ENCODE measurements at places on chromosomes 16 and 17.

GRCh38 chr17:8044819-8045810 is 6.3 kb downstream of the ALOX15B start:
- DNase-seq = no peak

DNA sequence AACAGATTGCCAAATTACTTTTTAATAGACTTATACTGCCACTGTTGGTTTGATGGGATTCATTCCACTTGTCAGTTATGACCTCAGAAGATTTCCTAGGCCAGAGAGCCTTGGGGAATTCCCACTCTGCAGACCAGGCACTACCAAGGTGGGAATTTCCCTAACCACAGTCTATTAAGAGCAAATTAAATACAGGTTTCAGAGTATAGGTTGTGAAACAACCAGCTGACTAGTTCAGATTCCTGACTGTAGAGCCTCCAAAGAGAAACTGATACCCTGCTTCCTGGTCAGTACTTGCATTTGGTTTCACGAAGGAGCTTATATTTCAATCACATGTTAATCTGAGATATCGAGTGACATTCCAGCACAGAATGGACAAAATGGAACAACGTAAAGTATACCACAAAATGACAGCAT is 186.5 kb downstream of the STX8 start:
- DNase-seq = no peak

DNA sequence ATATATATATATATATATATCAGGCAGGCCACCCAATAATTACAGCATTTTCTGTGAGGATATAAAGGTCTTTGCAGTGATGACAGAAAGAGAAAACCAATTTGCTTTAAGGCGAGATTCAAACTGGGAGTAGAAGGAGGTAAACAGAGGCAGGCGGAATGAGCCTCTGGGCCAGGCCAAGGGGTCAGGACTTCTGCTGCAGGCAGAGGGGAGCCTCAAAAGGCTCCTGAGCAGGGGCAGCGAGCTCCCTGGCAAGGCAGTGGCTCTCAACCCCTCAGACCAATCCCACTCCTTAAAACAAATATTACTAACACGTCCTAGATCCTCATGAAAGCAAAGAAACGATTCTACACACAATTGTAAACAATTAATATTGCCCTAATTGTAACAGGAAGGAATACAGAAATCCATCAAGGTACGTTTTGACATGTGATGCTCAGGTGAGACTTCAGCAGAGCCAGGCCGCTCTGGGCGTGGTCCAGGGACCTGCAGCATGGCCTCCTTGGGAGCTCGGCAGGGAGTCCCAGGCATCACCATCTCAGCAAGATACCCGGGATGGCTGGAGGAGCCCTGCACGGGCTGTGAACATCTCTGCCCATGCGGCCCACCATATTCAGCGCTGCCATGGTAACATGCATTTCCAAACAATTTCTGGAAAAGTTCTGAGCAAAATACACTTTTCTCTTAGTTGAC is 18.4 kb downstream of the FBXO31 start:
- DNase-seq = no peak

GRCh38 chr17:82330322-82331239 is 3.0 kb downstream of the SECTM1 start:
- DNase-seq = no peak

DNA sequence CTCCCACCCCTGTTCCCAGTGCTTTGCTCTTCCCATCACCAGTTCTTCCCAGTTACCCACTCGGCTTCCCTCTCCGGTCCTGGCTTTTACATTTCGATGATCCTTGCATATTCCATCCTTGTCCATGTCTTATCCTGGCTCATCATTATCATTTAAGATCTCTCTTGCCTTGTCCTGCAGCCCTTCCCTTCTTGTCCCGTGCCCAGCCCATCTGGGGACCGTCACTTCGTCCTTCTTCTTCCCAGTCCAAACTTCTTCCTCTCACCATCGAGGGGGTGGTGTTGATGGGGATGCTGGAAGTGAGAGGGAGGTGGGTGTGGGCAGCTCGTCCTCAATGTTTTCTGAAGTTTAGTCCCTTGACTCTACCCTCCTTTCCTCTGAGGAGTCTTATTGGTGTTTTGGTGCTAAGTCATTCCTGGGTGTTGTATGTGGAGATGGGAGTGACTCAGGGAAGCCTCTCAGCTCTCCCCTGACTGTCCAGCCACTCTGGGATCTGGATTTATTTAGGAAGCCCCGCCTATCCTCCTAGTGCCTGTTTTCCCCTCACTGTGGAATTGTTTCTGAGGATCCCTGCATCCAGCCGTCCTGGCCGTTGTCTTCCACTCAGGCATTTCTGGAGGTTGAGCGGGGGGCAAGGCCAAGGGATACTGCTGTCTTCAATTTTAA is 975 bp downstream of the SNX29 start:
- DNase-seq = no peak

DNA sequence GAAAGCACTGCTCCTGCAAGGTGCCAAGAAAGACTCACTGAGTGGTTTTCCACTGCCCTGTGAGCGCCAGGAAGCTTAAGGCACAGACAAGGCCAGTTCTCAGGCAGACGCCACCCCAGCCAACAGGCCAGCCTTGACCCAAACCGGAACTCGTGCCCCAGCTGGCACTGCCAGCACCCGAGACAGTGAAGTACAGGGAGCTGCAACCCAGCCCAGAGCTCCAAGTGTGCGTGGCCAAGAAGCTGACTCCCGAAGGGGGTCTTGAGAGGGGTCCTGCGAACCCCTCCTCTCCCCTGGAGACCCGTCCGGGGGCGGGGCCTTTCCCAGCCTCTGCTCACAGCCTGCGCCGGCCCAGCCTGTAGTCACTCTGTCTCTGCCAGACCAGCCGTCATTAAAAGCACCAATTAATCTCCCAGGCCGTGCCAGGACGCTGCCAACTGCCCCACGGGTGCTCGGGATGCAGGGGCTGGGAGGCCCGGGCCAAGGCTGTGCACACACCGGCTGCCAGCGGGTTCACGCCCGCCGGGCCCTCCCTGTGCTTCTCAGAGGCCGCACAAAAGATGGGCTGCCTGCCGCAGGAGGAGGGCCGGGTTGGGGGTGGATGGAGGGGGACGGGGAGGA is 4.4 kb upstream of the SOX8 start:
- DNase-seq = no peak

Measured in effector CD4-positive, alpha-beta T cell (primary cell).